Central memory CD8-positive, alpha-beta T cell (primary cell): ENCODE measurements at places on chromosomes 11 and 22.
A peak's percentile ranks its signal among the peaks of the same experiment; 100 is the strongest.

GRCh38 chr11:57751676-57752253, at the start of gene BTBD18:
BTBD18 (minus strand) TSS chr11:57751819; CDS start chr11:57751188, 631 bp downstream.
- DNase-seq, result no peak

DNA sequence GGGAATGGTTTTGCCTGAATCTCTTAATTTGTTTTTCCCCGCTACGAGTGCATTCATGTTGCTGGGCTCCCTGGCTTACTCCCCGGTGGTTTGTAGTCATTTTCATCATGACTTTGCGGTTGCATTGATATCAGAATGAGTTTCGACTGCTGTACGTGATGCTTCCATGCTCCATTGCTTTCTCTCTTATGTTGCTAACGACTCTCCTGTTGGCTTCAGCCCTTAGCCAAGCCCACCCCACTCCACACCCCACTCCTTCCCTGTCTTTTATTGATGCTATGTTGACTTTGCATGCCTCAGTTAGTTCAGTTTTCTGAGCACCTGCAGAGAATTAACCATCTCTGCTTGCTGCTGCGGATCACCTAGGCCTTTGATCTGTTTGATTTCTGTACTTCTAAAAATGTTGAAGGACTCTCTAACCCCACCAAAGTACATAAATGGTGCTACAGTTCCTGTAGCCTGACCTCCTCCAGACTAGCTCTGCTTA, 65.3 kb downstream of the ARFGAP2 start:
- no peak for DNase-seq

DNA sequence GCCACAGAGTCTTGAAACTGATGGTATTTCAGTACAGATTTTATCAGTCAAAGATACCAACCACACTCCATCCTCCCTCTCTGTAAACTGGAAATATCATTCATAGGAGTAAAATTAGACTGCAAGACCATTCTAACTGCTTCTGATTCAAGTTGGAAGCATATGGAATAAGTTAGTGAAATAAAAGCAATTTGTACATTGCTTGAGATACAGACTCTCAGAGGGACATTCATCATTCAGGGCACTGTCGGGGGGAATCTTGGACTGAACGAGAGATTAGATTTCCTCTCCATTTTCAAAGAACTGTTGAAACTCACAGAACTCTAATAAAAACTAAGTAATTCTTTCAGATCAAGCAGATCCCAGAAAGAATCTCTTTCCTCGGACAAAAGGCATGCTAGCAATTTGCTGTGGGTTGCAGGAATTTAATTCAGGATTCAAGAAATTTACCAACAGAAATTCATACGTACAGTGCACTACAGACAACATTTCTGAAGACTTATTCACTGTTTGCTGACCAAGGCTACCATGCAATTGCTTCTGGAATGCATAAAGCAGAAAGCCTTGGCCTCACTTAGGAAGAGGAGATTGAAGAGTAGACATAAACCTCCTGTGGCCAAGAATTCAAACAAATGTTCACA, 34.1 kb downstream of the PAMR1 start:
- no peak for DNase-seq

DNA sequence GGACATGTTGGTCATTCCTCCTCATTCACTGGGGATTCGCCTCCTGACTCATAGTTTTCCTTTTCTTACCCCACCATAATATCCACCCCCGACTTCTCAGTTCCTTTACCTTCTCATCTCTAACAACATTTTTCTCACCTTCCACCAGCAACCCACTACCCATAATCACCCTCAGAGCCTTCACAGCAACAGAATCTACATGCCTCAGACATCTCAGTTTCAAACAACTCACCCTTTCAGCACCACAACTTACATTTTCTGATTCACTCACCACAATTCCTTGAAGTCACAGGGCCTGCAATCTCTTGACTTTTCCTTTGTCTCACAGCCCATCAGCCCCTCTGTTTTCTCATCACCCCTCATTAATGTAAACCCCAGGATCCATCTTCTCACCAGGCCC, 2.3 kb upstream of the MTNR1B start:
- no peak for DNase-seq

GRCh38 chr11:133234883-133235282, 297.4 kb downstream of the OPCML start:
- no peak for DNase-seq

DNA sequence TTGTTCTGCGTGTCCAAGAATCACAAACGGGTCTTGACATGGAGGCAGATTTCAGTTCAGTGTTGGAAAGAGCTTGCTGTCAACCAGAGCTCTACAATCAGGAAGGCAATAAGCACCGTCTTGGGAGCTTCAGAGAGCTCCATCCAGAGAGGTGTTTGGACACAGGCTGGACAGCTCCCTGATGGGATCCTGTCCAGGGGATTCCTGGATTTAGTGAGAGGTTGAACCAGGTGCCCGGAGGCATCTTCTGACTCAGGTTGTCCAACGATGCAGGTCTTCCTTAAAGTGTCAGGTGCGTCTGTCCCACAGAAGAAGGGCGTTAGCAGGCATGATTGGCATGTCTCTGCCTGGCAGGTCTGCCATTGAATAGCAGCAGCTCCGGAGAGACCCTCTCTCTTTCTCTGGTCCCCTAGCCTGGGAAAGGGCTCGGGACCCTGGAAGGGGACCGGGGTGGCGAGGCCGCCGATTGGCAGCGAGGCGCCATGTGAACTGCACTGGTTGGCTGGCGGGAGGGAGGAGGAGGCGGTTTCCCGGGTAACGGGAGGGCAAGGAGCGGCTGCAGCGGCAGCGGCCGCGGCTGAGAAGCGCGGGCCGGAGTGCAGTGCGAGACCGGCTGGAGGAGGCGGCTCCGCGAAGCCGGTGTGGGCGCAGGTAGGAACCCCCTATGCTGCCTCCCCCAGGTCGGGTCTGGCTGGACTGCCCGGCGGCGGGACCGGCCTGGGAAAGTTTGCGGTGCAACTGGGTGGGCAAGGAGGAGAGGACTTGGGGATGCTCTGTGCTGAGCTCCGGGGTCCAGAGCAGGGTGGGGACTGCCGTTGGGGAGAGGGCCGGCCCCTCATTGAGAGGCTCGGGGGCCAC, 104.1 kb upstream of the E2F8 start:
- DNase-seq, result no peak

GRCh38 chr22:49357661-49358440, 469.8 kb downstream of the BRD1 start:
- no peak for DNase-seq

- DNase-seq, result no peak
These were observed 31.2 kb upstream of the TRIM29 start for GRCh38 chr11:120168960-120169681.

- no peak for DNase-seq
These were observed 46.2 kb upstream of the CTTN start for GRCh38 chr11:70352100-70352499.

DNA sequence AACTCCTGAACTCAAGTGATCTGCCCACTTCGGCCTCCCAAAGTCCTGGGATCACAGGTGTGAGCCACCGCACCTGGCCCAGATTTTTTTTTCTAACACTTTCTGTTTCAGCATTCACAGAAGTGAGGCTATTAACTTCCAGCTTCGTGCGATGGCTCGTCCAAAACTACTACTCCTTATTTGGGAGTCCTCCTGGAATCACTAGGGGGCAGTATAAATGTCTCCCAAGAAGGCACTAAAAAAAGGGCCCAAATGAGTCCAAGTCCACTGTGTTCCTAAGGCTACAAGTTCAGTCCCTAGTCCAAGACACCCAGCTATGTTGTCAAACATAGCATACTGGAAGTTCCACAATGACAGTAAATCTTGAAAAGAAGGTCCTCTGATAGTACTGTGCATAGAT, 63.2 kb upstream of the BIRC3 start:
- DNase-seq, result no peak

DNA sequence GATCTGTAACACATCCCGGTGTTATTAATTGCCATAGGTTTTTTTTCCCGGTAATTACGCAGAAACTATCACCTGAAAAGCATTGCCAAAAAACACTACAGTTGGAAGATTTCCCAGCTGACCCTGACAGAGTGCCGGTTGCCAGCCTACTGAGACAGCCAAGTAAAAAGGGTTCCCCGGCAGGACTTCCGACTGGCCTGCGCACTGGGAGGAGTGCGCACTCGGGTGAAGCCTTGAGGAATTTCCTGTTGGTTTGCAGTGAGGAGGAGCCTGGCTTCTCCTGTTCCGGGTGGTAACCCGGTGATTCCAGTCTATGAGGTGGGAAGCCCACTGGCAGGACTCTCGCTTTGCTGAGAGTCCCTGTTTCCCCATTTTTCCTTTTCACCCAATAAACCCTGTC, 52.1 kb downstream of the CNTF start:
- no peak for DNase-seq

- DNase-seq, result peak; percentile 88
These were observed at the start of gene AP2A2 for GRCh38 chr11:925496-926301. AP2A2 (plus strand) TSS chr11:925870; CDS start chr11:926022, 152 bp downstream.

GRCh38 chr11:102360681-102361080, 13.7 kb downstream of the BIRC2 start:
- no peak for DNase-seq

DNA sequence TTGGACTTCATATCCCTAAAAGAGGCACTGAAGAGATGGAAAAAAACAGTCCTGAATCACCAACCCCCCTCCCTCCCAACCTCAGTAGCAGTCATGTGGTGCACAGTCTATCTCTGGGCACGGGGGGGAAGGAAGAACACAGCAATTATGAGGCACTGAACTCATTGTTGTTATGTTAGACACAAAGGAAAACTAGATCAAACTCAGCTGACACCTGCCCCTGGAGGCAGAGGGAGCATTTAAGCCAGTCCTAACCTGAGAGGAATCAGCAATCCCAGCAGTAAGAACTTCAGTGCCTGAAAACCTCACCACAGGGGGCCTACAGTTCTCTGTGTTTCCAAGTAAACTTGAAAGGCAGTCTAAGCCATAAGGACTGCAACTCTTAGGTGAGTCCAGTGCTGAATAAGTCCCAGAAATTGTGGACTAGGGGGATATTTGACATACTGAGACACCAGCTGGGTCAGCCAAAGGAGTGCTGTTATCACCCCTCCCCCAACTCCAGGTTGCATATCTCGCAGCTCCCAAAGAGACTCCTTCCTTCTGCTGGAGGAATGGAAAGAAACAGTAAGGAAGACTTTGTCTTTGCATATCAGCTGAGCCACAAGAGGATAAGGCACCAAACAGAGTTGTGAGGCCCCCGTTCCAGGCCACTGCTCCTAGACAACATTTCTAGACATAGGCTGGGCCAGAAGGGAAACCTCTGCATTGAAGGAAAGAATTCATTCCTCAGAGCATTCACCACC, 72.5 kb downstream of the GLYATL1 start:
- no peak for DNase-seq

GRCh38 chr11:125925247-125925740, 20.6 kb upstream of the VSIG10L2 start:
- DNase-seq, result no peak

GRCh38 chr11:991711-992307, 44.7 kb downstream of the MUC6 start:
- no peak for DNase-seq

- DNase-seq, result no peak
These were observed 1.9 kb downstream of the SLC5A12 start for GRCh38 chr11:26719998-26720397.

GRCh38 chr11:45930031-45930794, 7.8 kb downstream of the LARGE2 start:
- DNase-seq, result peak; percentile 31

DNA sequence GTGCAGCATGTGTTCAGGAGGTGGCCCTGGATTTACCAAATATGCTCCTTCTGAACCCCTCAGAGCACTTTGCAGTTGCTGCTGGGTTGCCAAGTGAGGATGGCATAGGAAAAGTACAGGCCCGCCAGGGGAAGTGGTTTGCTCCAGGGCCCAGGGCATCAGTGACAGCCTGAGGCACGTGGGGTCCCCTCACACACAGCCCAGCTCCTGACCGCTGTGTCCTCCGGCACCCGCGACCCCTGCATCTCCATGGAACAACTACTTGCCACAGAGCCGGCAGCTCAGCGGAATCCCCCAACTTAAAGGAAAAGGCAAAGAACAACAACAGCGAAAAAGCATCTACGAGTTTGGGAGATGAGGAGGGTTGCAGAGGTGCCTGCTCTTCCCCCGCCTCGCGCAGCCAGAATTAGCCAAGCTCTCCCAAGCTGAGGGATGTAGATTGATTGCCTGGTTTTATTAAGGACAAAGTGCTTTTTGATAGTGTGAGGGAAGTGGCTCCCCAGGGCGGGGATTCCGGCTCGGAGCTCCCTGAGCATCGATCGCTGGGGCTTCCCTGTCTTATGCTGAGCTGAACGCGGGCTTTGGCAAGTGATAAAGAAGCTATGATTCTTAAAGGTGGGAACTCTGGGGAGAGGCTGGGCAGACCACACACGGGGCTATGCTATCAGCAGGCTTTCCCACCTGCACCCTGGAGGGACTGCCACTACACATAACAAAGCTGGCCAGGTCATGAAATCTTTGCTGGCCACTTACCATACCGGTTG, 174.5 kb downstream of the CEP164 start:
- DNase-seq, result no peak

DNA sequence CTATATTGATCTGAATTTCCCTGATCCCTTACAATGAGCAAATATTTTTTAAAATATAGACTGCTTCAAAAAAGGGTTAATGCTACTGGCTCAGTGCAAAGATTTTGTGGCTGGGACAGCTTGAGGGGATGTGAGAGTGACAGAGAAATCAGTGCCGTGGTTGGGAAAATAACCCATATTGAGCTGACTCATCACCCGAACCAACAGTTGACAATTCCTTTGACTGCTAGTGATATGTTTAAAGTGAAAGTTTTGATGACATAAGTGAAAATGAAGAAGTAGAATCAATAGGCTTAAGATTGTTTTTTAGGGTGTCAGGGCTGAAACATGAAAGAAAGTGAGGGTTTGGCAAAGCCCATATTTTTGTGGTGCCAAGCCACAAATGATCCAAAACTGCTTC, 257.1 kb upstream of the TENM4 start:
- DNase-seq, result no peak

DNA sequence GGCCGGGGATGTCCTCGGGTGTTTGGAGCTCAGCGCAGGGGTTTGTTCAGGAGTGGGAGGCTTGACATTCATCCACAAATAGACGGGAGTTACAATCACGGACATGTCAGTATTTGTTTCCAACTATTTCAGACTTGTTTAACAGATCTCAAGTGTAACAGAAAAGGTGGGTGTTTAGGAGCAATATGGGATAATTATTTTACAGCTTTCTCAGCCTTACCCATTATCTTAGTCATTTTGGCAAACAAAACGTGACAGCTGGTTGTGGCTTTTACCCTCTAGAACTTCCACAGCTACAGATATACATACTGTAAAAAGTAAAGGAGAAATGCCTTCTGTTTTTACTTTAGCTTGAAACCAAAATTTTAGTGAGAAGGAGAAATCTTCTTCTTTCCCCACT, 178.7 kb upstream of the TMEM45B start:
- no peak for DNase-seq
